ENCODE measurements at places on chromosomes 7 and 10.

- DNase-seq, result no peak
Observed at GRCh38 chr7:128914566-128915151, 4.2 kb upstream of the KCP start.

DNA sequence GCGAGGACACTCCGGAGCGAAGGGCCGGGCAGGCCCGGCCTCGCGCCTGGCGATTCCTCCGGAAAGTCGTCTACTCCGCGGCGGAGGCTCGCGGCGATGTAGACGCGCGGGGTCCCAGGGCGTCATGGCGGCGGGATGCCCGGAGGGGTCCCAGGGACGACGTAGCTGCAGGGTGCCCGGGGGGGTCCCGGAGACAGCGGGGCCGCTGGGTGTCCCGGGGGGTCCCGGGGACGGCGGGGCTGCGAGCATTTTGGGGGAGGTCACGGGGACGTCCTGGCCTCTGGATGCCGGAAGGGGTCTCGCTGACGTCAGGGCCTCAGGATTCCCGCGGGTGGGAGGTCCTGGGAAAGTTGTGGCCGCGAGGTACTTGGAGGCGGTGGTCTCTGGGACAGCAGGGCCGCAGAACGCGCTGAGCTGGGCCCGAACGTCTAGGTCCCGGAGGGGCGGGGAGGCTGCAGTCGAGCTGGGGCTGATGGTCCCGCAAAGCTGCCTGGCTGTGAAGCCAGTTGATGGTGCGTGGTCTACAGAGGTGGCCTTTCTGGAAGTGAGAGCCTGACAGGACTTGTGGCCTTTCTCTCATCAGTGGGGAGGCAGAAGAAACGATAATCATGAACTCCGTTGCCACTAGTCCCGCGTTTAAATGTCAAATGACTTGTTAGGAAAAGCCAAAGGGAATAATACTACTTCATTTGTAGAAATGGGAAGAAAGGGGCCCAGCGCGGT lies 637 bp downstream of the HSPA14 start:
- DNase-seq, result peak; percentile 47

- peak; percentile 81 for DNase-seq
Observed at GRCh38 chr10:79159785-79160184, 91.0 kb downstream of the ZMIZ1 start.

DNA sequence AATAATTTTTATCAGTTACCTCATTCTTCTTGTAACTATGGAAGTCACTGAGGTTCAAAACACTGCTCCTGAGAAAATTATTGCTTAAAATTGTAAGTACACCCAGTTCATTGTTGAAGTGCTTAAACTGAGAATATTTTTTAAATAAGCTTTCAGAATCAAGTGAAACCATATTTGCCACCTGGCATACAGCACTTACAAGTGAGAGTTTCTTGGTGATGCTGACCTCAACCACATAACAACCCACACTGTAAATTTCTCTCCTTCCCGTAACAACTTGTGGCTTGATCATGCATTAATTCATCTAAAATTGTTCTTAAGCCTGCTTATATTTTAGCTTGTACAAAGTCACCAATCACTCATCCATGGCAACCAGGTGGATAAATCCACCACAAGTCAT lies 34.0 kb downstream of the IMMP2L start:
- DNase-seq, result no peak

GRCh38 chr7:32943252-32944030 lies 13.8 kb upstream of the FKBP9 start:
- DNase-seq, result no peak

- no peak for DNase-seq
Observed at GRCh38 chr10:124546055-124546369, 84.4 kb downstream of the LHPP start.

DNA sequence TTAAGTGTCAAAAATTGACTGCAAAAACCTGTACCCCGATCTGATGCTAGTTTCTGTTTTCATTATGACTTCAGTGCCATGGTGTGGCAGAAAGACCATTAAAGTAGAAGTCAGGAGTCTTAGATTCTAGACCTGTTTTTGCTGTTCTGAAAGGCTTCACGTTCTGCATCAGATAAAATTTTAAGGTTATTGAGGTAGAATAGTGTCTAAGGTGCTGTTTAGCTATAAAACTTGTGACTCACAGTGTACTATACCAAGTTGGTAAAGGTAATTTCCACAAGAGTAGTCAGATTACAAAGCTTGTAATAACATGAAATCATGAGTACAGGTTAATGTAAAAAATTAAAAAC lies 38.6 kb downstream of the ZNRF2 start:
- DNase-seq, result no peak

DNA sequence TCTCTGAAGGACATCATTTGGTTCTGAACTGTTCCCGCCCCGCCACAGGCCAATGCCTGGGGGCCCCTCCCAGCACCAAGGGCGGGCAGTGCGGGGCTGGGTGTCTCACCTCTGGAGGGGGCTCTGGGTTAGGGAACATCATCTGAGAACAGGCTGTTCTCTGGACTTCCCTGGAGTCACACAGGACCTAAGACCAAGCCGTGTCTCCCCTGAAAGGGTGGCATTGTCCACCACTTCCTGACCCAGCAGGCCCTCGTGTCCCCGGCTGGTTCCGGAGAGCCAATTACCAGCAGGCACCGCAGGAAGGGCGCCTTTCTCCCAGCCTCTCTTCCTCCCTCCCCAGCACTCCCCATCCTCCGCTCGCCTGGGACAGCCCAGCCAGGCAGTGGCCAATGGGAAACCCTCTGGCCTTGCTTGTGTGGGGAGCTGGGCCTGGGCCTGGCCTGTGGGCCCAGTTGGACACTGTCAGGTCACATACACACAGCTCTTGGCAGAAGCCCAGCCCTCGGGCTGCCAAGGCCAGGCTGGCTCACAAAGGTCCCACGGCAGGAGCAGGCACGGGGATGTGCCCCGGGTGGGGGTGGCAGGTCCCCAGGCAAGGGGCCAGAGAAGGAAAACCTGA lies 119.5 kb downstream of the SPDYE5 start:
- DNase-seq, result no peak

DNA sequence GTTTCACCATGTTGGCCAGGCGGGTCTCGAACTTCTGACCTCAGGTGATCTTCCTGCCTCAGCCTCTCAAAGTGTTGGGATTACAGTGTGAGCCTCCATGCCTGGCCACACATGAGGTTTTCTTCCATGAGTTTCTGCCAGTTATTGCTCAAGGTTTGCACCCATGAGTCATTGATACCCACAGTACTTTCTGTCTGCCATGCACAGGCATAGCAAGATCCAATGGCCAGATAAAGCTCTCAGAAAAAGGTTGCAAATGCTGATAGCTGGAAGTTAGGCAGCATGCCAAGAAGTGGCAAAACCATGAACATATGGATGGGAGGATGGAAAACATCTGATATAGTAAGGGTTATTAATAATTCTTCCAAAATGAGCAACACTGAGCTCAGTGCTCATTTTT lies 298.7 kb upstream of the NRG3 start:
- no peak for DNase-seq

DNA sequence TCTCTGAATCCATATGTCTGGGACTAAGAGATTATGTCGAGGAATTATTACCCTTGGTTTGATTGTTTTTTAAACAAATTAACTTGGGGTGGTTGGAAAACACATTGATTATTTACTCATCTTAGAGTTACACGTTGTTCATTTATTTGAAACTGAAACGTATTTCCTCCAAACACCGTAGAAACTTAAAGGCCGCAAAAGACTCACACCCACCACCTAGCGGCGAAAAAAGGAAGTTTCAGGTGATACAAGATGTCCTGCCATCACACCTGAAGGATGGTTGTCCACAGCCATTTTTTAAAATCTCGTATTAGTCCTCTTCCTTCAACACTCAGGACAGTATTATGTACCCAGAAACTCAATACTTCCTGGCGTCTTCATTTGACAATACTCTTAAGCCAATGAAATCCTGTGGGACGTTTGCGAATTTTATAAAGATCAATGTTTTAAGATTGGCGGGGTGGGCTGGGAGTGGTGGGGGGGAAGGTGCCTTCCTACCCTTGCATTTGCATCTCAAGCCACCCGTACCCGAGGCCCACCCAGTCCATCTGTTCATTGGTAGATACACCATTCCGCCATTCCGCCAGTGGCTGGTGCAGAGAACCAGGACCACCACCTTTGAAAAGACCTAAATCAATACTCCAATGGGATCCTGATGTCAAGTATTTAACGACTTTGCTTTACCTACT lies 1.4 kb upstream of the LCOR start:
- DNase-seq, result peak; percentile 50

DNA sequence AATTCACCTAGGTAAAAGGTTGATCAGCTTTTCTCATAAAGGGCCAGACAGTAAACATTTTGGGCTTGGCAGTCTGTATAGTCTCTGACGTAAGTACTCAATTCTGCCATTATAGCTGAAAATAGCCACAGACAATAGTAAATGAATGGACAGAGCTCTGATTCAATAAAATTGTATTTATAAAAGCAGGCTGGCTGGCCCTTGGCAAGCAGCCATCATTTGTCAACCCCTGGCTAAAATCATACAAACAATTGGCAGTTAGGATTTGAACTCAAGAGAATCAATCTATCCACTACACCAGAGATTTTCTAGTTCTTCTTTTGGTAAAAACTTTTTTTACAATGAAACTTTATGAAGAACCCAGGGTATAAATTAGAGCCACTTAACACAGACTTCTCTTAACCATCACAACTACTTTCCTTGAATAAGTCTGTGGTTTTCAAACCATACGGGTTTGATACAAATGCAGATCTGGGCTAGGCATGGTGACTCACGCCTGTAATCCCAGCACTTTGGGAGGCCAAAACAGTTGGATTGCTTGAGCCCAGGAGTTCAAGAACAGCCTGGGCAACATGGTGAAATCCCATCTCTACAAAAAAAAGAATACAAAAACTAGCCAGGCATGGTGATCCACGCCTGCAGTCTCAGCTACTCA lies 124.5 kb downstream of the SLC16A9 start:
- no peak for DNase-seq

DNA sequence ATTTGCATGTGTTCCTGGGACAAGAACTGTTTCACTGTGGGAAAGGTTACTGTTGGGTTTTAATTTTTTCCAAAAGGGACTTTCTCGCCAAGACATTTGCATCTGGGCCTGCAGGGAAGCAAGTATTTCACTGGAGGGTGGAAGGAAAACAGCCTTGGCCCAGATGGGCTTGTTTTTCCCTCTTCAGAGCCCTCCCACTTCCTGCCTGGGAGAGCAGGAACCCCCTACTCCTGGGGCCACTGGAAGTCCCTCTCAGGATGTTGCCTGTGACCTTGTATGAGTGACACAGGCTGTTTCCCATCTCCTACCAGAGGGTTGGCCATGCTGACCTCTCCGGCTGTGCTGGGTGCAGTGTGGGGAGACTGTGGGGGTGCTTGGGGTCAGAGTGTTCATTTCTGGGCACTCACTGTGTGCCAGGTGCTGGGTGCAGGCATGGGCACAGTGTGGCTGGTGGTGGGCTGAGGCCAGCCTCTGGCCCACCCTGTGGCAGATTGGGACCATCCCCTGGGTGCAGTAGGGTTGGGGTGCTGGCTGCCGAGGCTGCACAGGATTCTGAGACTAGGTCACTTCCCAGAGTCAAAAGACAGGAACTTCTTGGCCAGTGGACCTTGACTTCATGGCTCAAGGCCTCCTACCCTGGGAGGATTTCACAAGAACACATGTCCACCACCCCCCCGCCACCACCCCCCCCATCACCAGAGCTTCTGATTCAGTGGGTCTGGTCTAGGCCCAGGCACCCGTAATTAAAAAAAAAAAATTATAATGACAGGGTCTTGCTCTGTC lies 10.2 kb downstream of the TSPAN15 start:
- no peak for DNase-seq

DNA sequence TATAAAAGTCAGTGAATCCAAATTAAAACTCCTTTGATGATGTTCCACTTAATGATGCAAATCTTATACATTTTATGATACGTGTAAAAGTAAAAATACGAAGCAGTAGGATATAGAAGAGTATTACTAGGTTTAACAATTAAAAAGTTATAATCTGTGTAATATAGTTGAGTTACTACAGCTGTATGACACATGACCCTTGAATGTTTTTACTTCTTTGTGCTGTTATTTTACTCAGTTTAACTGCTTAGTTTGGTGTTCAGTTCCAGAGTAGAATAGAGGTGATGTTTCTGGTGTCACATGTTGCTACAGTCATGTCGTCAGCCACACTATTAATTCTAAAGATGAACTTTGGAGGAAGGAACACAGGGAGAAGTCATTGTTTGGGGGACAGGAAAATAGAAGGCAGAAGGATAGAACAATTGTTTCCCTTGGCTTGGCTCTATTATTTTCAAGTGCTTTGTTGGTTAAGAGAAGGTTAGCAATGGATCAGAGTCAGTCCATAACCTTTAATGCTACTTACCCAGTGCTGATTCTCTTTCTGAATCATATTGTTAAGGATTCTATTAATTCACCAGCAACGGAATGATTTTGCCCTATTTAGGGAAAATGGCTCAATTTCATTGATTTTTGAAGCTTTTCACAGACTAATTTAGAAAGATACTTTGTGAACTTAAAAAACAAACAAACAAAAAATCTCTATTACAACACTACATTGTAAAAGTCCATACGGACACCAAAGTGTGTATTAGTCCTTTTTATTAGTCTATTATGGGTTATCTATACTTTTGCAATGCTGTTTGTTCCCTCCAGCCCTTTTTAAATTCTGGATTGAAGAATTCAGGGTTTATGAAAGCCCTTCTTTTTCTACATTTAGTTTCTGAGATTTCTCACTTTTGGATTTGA lies 73.4 kb downstream of the CPED1 start:
- DNase-seq, result no peak

- no peak for DNase-seq
Observed at GRCh38 chr10:130967161-130967560, 344.4 kb downstream of the TCERG1L start.

- DNase-seq, result peak; percentile 39
Observed at GRCh38 chr10:7950981-7951847, 103.3 kb upstream of the GATA3 start.

- peak; percentile 32 for DNase-seq
Observed at GRCh38 chr7:19491821-19492452, 216.9 kb downstream of the POLR1F start.

DNA sequence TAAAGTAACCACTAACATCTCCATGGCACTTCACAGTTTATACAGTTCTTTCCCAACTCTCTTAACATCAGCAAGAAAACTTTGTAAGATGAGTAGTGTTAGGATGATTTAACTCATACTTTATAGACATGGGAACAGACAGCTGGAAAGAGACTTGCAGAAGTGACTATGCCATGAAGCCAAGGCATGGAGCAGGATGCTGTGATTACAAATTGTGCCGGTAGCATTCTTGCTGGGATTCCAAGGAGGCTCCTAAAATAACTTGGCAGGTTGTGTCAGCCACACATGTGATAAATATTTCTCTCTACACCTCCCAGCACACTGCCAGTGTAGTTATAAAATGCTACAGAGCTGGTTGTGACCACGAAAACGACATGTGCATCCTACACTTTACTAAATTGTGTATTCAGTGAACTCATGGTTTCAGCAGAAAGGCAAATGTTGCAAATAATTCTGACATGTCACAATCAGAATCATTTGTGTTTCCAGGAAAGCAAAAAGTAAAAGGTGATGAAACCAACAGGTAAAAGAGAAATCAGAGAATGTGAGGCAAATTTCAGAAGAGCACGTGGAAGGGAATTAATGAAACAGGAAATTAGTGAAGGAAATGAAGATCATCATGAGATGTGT lies 5.6 kb upstream of the CYP3A4 start:
- peak; percentile 22 for DNase-seq

GRCh38 chr10:5496261-5497250 lies 2.8 kb downstream of the CALML5 start:
- no peak for DNase-seq
